ENCODE measurements at places on chromosomes 7 and 10.

DNA sequence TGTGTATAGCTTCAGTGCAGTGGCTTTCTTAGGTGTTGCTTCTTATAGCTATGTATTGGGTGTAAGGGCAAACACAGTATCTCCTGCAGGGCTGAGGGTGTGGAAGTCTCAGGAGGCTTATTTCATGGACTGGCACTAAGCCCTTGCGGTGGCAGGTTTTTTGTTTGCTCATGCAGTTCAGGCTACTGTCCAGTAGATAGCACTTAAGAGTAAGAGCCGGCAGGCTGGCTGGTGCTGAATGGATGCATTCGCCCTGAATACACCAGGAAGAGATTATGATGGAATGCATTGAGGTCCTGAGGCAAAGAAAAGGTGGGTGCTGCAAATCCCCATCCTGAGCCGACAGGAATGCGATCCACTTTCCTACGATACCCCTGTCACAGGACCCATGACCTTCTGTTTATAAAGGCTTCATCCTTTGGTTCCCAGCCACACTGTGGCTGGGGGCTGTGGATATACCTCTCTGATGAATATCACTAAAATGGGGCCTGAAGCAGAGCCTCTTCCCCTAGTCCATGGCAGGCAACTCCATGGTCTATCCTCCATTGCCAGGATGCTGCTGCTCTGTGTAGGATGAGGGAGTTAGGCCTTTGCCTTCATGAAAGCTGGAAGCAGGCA lies 44.9 kb downstream of the ANXA8 start:
- DNase-seq = no peak

GRCh38 chr10:5968037-5968680 lies 9.2 kb downstream of the IL15RA start:
- peak; percentile 2 for DNase-seq

DNA sequence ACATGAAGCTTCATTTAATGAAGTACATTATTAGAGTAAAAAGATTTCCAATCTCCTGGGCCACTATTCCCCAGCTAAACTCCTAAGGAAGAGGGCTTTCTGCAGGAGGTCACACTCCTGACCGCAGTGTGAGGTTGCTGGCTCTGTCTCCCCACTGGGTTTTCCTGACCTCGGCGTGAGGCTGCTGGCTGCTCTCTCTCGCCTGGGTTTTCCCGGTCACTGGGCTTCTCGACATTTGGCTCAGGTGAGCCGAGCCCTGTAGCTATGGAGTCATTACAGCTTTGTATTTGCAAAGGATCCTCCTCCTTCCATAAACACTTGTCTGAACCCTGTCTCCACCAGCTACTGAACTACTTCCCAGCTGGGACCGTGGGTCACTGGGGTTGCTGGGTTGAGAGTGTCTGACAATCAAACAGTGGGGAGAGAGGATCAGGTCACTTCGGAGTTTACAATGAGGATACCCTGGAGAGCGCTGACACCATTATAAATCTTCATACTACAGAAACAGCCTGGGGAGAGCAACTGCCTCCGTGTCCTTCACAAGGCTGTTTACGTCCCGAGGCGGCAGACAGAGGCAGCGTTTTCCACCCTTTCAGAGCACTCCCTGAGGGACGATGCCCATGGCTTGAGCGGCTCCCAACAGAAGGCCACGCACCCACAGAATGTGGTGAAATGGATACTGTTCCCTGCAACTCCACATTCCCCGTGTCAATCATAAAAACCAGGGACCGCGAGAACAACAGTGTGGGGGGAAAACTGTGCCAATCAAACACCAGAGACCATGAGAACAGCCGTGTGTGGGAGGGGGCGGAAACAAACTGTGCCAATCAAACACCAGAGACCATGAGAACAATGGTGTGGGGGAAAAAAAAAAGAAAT lies 226.2 kb downstream of the ZMYND11 start:
- DNase-seq = no peak

GRCh38 chr10:51121861-51122260 lies 47.6 kb downstream of the PRKG1 start:
- no peak for DNase-seq

DNA sequence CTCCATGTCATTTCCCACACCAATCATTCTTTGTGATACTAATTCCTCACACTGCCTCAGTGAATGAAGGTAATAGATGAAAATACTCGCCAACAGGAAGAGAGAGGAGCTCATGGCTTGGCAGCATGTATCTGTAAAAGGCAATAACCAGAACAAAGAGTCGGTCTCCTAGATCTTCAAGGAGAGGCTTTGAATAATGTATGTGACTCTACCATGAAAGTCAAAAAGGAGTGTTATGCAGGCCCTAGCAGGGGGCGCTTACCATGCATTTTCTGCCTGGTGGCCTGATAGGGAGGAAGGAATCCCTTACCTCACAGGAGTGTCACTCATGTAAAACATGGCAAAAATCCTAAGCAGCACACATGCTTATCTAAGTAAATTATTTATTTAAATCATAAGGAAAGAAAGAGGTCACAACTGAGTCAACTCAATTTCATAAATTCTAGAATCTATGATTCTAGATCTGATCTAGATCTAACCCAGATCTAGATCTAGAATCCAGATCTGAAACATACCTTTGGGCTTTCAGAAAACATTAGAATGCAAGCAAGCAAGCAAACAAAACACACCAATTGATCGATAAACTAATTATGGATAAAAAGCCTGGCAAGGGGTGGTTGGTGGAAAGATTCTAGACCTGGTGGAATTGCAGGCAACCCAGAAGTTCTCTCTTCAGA lies 226.3 kb upstream of the KLF6 start:
- DNase-seq = no peak

GRCh38 chr10:110279407-110279986 lies 25.2 kb downstream of the SMNDC1 start:
- DNase-seq = no peak

DNA sequence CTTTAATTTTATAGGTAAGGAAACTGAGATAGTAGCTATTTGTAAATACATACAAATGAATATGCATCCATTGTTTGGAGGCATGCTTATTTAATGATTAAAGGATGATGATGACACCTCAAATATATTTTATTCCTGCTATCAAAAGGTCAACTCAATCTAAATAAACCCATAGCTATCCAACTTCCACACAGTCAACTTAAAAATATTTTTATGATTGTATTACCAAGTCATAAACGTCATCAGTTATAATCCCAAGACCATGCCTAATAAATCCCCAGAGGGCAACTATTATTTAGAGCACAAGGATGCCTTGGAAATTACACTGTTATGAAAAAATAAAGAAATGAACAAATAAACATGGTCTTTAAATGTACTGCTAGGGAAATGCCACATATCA lies 102.1 kb downstream of the MPP7 start:
- DNase-seq = no peak

DNA sequence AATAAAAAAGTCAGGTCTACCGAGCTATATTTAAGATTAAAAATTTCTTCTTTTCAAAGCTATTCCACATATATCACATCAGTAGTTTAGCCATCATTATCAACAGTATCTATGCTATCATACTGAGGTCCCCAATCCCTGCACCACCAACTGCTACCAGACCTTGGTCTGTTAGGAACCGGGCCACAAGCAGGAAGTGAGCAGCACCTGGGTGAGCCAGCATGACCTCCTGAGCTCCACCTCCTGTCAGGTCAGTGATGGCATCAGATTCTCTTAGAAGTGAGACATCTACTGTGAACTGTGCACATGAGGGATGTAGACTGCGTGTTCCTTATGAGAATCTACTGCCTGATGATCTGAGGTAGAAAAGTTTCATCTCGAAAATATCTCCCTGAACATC lies 632.1 kb upstream of the KCND2 start:
- DNase-seq = no peak

DNA sequence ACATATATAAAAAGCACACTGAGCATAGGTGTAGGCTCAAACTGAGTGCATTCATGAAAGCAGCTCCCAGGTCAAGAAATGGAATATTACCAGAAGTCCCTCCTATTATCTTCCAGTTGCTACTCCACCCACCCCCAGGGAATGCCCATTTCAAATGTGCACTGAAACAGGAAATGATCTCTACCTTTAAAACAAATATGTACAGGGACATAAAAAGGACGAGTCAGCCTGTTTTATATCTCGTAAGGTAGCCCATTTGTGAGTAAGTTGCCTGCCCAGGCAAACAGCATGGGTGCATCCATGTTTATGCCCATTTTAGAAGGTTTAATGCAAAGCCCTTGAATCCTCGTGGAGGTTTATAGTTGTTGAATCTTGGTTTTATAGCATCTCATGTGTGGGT lies 10.4 kb downstream of the FFAR4 start:
- DNase-seq = no peak

- no peak for DNase-seq
Observed at GRCh38 chr10:20927456-20927855, 30.3 kb upstream of the NEBL start.
